CD4-positive, alpha-beta T cell treated with Interleukin-17A for 1 hour (primary cell): ENCODE measurements at places on chromosomes 4 and X.
A peak's percentile ranks its signal among the peaks of the same experiment; 100 is the strongest.

- no peak for DNase-seq
Measured at GRCh38 chrX:24242649-24243175, 71.2 kb downstream of the SUPT20HL2 start.

DNA sequence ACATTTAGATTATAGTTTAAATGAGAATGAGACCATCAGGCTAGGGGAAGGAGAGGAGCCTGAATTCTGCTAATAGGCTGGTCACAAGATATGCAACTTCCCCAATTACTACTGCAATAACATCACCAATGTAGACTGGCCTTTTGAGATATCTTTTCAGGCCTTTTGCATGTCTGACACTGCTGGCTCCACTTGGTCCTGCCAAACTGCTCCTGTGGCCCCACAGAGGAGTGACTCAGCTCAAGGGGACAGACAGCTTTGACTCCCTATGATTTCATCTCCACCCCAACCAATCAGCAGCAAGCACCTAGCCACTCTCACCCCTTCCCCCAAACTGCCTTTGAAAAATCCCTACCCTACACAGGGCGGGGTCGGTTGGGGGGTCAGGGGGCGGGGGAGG lies 22.8 kb downstream of the GPRIN3 start:
- DNase-seq = peak; percentile 67

- DNase-seq = peak; percentile 30
Measured at GRCh38 chrX:48854898-48855297, 19.5 kb upstream of the PCSK1N start.

DNA sequence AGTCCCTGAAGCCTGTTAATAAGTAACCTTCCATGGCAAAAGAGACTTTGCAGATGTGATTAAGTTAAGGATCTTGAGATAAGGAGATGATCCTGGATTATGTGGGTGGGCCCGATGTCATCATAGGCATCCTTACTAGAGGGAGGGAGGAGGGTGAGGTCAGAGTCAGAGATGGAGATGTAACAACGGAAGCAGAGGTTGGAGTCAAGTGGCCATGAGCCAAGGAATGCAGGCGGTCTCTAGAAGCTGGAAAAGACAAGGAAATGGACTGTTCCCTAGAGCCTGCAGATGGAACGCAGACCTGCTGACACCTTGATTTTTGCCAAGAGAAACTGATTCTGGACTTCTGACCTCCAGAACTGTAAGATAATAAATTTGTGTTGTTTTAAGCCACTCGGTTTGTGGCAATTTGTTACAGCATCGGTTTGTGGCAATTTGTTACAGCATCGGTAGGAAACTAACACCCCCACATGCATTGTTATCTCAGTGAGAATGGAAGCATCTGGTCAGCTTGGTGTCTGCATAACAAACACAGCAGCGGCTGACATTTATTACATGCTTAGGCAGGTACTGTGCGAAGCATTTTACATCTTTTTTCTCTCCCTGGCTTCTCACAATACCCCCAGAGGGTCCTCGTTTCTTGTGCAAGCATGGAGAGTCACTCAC lies 55.6 kb downstream of the CLDN34 start:
- DNase-seq = no peak

DNA sequence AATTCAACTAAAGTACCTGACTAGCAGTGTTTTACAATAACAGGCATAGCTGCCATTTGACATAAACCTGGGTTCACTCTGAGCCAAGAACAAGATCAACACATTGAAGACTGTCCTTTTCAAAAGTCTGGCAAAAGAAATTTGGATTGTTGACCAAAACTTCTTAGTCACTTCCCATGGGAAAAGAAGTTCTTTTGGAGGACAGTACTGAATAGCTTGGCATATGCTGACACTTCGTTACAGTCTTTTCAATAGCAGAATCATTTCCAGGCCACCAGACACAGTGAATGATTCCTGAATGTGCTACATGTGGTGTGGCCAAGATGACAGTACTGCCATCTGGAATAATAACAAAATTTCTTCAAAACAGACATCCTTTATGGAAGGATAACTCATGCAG lies 560.3 kb downstream of the GRID2 start:
- no peak for DNase-seq

- DNase-seq = no peak
Measured at GRCh38 chr4:126051689-126052424, 737.1 kb downstream of the FAT4 start.
